ENCODE measurements at places on chromosomes 7 and 10. TPM values are rescaled to one million over a fixed set of nuclear protein-coding genes. Genes with fewer than 3 reads are reported as not detected.

- no peak for DNase-seq
Measured at GRCh38 chr7:32588657-32589056, 93.4 kb downstream of the AVL9 start.

- DNase-seq: no peak
Measured at GRCh38 chr7:106119719-106120118, 7.6 kb upstream of the SYPL1 start.

- no peak for DNase-seq
Measured at GRCh38 chr10:113056441-113057021, 106.5 kb downstream of the TCF7L2 start.

GRCh38 chr7:77887567-77887966 is 89.0 kb downstream of the PHTF2 start:
- DNase-seq: no peak

The EIF5AL1 gene
- polyA plus RNA-seq: 0.91 TPM

The PDGFA gene
- 11.8 TPM for polyA plus RNA-seq

The TMEM130 gene
- polyA plus RNA-seq: 6.3 TPM

The CYP2C19 gene
- not detected for polyA plus RNA-seq

Measured in adrenal gland (tissue), 19 donors.